ENCODE measurements at places on chromosomes 12 and 14.

- DNase-seq: no peak
Measured at GRCh38 chr12:102182635-102183034, 15.0 kb downstream of the PMCH start.

DNA sequence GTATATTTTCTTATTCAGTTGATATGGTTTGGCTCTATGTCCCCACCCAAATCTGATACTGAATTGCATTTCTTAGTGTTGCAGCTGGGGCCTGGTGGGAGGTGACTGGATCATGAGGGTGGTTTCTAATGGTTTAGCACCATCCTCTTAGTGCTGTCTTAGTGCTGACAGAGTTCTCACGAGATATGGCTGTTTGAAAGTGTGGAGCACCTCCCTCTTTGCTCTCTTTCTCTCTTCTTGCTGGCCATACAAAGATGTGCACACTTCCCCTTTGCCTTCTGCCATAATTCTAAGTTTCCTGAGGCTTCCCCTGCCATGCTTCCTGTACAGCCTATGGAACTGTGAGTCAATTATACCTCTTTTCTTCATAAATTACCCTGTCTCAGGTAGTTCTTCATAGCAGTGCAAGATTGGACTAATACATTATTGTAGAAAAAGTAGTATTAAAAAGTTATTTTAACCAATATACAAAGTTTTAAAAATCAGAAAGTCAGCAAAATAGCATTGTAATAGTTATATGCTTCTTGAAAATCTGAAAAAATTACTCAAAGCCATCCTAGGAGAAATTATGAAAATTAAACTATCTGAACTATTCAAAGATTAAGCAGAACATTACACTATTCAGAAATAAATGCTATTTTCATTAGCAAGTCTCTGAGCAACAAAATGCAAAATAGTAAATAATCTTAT lies 84.1 kb downstream of the PPP1R12A start:
- no peak for DNase-seq

DNA sequence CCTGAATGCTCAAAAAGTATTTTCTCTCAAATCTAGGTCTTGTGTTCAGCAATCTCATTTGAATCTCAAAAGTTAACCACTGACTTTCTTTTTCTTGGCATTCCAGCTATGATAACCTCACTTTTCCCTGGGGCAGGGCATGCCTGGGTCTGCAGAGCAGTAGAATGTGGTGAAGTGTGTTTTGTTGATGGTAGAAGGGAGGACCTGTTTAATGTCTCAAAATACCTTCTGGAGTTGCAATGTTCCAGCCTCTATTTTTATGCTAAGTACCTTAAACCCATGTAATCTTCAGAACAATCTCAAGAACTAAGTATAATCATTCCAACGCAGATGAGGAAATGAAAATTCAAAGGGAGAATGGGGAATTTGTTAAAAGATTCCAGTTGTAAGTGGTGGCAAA lies 82.1 kb upstream of the FUT8 start:
- DNase-seq: no peak

DNA sequence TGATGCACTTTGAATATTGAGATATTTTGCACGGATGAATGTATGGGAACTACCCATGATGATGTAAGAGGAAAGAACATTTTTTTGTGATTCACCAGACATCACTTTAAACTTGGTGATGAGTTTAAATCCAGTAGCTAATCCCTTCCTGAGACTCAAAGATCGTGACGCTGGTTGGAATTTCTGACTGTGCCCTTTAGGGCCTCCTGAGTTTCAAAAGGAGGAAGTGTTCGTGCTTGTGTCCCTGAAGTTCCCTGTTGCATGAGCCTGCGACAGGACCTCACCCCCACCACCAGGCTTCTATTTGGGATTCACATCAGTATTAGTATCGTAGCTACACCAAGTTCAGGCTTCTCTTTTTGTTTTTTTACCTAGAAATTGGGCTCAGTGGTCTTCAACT lies 18.6 kb upstream of the RIN3 start:
- no peak for DNase-seq

GRCh38 chr14:99530407-99531155 lies 49.4 kb downstream of the CCNK start:
- no peak for DNase-seq

DNA sequence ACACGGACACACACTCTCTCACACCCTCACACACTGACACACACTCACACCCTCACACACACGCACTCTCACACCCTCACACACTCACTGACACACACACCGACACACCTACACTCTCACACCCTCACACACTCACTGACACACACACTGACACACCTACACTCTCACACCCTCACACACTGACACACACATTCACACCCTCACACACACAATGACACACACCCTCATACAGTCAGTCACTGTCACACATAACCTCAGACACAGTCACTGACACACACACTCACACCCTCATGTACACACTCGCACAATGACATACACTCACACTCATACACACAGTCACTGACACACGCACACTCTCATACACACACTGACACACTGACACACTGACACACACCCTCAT lies 19.8 kb upstream of the DLK1 start:
- no peak for DNase-seq
